ENCODE measurements at places on chromosomes 3 and 15.

DNA sequence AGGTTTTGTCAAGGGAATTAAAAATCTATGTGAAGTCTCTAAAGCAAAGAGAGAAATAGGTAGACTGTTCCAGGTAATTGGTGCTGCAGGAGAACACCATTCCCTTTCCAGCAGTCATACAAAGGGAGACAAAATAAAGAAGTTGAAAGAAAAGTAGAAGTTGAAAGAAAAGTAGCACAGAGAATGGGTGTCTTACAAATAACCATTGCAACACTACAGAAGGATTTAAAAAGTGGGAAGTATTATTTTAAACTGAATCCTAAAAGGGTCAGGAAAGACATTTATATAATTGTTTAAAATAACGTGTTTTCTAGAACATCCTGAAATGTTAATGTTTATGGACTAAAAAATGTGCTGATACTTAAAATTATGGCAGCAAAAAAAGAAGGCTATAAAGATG is 223.8 kb downstream of the RSRC1 start:
- DNase-seq = no peak

GRCh38 chr3:90069748-90070147 is 962.3 kb downstream of the EPHA3 start:
- DNase-seq = no peak

DNA sequence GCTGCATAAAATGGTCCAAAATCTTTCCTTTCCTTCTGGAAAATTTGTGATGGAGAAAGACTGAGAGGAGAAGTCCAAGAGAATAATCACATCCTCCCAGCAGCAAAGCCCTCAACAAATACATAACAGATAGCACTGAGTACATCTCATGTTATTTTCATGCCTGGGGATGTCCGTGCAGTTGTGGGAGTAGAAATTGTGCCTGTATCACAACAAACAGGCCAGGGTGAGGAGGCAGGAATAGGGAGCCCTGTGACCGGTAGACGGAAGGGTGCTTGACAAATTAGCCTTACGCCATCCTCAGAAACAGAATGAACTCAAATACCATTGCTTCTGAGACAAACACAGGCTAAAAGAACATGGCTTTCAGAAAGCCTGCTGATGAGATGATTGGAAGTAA is 333.2 kb upstream of the UMPS start:
- DNase-seq = no peak

- DNase-seq = no peak
These were observed 23.4 kb upstream of the TLE3 start for GRCh38 chr15:70120958-70121623.

DNA sequence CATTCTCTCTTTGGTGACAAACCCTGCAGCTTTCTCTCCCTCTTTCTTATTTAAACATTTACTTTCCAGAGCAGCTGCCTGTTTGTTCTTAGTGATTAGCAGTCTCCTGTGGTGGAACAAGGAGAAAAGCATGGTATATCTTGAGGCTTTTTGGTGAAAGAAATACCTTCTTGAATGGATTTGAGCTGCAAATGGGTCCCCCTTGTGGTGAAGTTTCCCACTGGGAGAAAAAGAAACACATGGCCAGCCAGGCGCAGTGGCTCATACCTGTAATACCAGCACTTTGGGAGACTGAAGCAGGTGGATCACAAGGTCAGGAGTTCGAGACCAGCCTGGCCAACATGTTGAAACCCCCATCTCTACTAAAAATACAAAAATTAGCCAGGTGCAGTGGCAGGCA is 48.3 kb upstream of the ACP3 start:
- no peak for DNase-seq

GRCh38 chr15:93235926-93236780 is 147.1 kb upstream of the RGMA start:
- DNase-seq = no peak

DNA sequence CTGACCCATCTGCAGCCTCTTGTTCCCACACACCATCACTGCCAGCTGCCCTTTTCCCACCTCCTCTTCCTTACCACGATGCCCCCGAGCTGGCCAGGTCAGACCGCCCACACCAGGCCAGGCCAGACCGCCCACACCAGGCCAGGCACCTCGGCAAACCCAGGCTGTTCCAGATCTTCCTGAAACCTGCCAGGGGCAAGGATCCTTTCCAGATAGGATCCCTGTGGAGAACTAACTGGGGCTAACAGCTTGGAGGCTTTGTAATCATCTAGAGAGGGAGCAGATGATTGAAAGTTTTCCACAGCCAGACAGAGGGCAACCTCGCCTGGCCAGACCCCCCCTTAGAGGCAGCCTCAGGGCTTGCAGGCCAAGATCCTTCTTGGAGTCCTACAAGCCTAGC is 287.3 kb upstream of the TLE3 start:
- no peak for DNase-seq

GRCh38 chr15:49023354-49023753 is 22.9 kb downstream of the SECISBP2L start:
- DNase-seq = no peak

GRCh38 chr15:54208786-54209185 is 230.5 kb downstream of the UNC13C start:
- no peak for DNase-seq

DNA sequence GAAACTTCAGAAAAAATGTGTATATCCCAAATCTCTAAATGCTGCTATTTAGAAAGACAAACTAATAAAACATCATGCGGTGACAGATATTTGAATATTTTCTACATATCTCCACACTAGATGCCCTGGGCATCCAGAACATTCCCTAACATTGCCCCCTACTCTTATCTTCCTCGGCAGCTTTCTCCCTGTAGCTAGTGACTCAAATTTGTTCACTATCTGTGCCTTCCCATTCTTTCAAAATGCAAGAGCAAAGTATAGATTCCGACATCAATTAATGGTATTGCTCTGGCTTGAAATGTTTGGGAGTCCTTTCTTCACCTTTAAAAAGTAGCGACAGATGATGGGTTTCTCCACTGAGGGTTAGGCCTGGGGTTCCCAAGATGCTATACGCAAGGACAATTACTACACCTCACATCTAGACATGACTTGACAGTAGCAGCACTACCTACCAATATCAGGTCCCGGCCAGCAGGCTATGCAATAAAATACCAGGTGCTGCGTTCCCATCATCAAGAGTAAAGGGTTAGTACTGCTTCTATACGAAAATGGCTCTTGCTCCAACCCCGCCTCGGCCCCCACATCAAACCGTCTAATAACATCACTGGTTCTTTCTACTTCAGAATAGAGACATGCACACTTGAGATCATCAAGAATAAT is 631 bp downstream of the UBR1 start:
- no peak for DNase-seq

DNA sequence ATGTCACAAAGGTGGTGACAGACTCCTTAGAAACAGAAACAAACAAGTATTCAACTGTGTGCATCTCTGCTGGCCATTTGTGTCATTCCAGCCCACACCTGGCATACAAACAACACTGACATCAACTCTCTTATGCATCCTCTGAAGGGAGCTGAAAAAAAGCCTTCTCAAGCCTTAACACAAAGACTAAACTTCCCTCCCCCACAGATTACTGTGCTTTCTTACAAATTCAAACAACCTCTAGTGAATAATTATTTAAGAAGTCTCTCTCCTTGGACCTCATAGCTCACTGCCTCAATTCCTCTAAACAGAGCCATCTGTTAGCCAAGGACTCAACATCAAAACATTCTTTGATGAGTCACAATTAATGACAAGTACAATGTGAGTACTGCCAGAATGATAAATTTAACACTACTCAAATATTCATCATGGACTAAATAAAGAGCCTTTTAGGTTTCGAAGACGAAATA is 132.1 kb downstream of the WDR76 start:
- DNase-seq = no peak

All from posterior vena cava (tissue), 2 donors.